Smooth muscle cell of trachea (primary cell): ENCODE measurements at places on chromosomes 6 and 20. TPM values are rescaled to one million over a fixed set of nuclear protein-coding genes. Genes with fewer than 3 reads are reported as not detected.

RUNX2 gene
- total RNA-seq, result 2.2 and 4.5 TPM in 2 replicates

ULBP2 gene
- total RNA-seq, result 0.99 and 2.5 TPM in 2 replicates

MUC21 gene
- total RNA-seq, result not detected in 2 replicates

SYNDIG1 gene
- 0.17 TPM in 1 of 2 replicates, not detected in the other for total RNA-seq

CDSN gene
- total RNA-seq, result not detected in 2 replicates
